Ovary (tissue), 10 donors: ENCODE measurements at places on chromosomes 1 and 21. TPM values are rescaled to one million over a fixed set of nuclear protein-coding genes. Genes with fewer than 3 reads are reported as not detected.

- no peak for DNase-seq
Observed at GRCh38 chr1:69441496-69441895, 126.2 kb upstream of the LRRC7 start.

DNA sequence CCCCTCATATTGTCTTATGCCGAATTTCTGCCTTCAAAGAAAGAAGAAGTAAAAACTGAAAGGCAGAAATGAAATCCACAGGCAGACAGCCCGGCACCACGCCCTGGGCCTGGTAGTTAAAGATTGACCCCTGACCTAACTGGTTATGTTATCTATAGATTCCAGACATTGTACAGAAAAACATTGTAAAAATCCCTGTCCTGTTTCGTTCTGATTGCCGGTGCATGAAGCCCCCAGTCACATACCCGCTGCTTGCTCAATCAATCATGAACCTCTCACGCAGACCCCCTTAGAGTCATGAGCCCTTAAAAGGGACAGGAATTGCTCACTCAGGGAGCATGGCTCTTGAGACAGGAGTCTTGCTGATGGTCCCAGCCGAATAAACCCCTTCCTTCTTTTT is 49.3 kb downstream of the JMJD4 start:
- DNase-seq: no peak

The FAM229A gene
- 15.5 TPM for total RNA-seq

The DPT gene
- total RNA-seq: 4.8 TPM

GRCh38 chr1:159554261-159554660 is 18.5 kb upstream of the OR10J5 start:
- no peak for DNase-seq

GRCh38 chr1:226696547-226696946 is 42.5 kb downstream of the ITPKB start:
- DNase-seq: no peak

DNA sequence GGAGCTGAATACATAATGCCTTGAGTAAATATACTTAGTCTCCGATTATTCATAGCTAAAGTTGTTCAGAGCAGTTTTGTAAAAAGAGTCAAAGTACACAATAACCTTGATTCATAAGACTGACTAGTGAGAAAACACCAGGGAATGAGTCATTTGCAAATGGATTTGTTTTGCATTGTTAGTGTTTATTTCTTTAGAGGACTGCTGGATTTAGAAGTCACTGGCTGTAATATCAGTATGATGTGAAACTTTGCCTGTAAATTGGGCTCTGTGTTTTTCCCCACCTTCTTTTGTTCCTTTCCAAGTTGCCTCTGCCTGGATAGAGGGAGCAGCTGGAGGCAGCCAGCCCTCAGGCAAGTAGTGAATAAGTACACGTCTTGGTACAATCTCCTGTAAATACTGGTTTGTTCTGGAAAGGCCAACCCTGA is 474.7 kb downstream of the NUF2 start:
- no peak for DNase-seq

DNA sequence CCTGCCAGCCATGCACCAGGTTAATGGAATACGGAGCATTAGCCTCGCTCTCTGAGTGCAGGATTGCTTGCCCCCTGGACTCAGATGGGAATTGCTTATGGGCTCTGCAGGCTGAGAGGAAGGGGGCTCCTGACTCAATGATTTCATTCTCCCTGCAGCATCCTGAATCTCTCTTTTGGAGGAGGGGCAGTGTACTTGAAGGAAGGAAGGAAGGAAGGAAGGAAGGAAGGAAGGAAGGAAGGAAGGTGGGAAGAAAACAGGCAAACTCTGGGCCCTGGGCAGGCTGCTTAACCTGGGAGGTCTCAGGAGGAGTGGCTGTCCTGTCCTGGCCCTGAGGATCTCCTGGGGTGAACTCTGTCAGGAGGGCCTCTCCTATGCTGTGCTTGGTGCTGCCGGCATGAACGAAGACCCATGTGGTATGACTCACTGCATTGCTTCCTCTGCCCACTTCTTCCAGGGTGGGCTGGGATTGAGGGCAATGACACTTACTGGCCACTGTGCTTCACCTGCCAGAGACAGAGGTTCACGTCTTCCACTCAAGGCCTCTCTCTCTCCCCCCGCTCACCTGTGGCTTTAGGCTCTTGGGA is 257.1 kb upstream of the CSF3R start:
- no peak for DNase-seq

The LIN28A gene
- not detected for total RNA-seq

GRCh38 chr21:36059823-36060158 is 535 bp downstream of the SETD4 start:
- DNase-seq: no peak

DNA sequence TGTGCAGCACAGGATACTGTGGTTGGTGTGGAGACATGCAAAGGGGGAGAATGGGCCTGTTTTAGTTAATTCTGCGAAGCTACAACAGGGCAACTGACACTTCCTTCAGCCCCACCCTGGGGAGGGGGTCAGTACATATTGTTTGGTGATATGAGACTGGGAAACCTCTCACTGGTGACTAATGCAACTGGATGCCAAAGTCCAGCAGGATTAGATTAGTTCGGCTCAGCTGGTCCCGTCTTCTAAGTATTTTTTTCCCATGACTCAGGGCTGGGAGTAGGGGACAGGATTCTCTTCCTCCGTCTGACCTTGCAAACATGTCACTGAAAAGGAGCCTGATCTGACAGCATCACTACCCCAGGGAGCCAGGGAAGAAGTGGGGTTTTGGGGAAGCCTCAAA is 43.0 kb downstream of the PLXNA2 start:
- DNase-seq: no peak

GRCh38 chr1:162717548-162718184 is 72.8 kb upstream of the HSD17B7 start:
- no peak for DNase-seq

The PDXK gene
- total RNA-seq: 21.6 TPM

- DNase-seq: no peak
Observed at GRCh38 chr1:12048372-12048771, 14.7 kb upstream of the TNFRSF8 start.

DNA sequence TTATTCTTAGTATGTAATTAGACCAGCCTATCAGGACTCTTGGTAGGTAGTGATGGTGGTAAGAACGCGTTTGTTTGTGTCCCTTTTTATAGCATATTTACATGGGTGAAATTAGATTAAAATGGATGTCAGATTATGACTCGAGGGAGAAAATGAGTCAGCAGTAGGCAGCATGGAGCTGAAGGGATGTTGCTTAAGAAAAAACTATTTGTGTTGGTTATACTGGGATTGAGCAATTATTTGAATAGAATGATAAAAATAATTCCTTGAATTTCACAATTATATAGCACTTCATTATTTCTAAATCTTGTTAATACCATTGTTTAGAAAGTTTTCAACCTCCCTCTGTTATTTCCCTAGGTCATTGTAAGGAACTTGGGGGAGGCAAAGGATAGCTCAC is 348.8 kb downstream of the RYR2 start:
- no peak for DNase-seq
